Epithelial cell of proximal tubule (primary cell): ENCODE measurements at places on chromosomes 2 and 18. TPM values are rescaled to one million over a fixed set of nuclear protein-coding genes. Genes with fewer than 3 reads are reported as not detected.

Gene FLACC1
- total RNA-seq: 0.22 TPM in 1 of 2 replicates, not detected in the other

Gene EVX2
- total RNA-seq: not detected in 2 replicates

Gene CAB39
- total RNA-seq: 96.3 and 97.0 TPM in 2 replicates

Gene TYMS
- 65.6 and 119 TPM in 2 replicates for total RNA-seq

Gene AOX1
- 6.6 and 16.8 TPM in 2 replicates for total RNA-seq

DNA sequence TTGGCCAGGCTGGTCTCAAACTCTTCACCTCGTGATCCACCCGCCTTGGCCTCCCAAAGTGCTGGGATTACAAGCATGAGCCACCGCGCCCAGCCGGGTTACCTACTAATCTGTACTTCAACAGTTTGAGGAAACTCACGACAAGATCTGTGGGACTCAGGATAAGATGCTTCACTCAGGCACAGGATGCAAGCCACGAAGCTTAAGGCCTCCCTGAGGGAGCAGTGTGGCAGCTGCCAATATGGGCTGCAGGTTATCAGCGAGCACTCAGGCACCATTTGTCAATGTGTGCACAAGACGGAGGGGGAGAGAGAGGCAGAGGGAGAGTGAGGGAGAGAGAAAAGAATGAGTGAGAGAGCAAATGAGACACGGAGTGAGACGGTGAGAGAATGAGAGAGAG is 173.6 kb upstream of the RAB6C start:
- DNase-seq: no peak

- no peak for DNase-seq
Observed at GRCh38 chr18:8001711-8002301, 434.7 kb downstream of the PTPRM start.

- DNase-seq: no peak
Observed at GRCh38 chr2:112216167-112216566, 38.7 kb downstream of the ZC3H8 start.

DNA sequence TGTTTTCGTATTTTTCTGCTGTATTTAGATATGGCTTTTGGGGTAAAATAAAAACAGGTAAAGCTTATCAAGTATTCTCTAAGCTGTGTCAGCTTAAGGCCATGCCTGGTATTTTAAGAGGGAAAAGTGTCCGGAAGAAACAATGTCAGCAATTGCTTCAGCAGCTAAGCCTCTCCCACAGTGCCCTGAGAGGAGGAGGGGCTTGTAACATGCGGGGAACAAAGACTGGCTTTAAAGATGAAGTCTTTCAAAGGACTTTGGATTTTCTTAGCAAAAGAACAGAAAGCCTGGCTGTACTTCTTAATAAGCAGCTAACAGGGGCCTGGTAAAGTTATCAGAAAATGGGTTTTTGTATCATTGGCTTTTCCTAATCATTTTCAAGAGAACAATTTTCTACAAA is 102.8 kb downstream of the PXDN start:
- no peak for DNase-seq
